ENCODE measurements at places on chromosomes 12 and 14.

- peak; percentile 38 for DNase-seq
Measured at GRCh38 chr12:22518060-22518719, 26.2 kb downstream of the C2CD5 start.

DNA sequence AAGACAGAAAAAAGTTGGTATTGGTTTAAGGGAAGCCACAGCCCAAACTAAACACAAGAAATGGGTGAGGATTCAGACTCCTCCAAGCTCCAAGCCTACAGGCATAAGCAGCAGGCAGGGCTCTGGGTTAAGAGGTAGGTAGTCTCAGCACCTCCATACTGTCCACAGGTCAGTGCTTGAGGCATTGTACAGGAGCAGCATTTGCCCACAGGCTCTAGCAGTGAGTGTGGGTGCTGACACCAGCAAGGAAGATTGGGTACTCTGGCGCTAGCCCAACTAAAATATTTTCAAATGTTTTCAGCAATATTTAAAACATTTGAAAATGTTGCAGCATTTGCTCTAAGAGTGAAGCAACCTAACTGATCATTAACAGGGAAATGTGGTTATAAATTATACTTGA lies 33.1 kb downstream of the FERMT2 start:
- DNase-seq, result no peak

GRCh38 chr14:61841145-61841544 lies 78.9 kb downstream of the SNAPC1 start:
- DNase-seq, result no peak

DNA sequence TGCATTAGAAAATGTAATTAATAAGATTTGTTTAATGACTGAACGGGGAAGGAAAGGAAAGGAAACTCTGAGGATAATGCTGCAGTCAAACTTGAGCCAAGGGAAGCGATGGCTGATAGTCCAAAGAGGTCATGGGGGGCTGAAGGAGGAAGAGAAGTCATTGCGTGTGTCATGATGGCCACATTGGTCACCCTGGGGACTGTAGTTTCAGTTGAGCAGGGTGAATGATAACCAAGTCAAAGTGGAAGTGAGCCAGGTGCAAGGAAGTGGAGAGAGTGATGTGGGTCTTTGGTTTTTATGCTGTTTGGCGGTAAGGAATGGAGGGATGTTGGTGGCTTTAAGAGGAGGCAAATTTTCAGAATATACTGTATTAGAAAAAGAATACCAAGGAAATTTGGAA lies 21.6 kb downstream of the C12orf75 start:
- DNase-seq, result no peak

- peak; percentile 45 for DNase-seq
Measured at GRCh38 chr12:52539083-52539820, 13.7 kb downstream of the KRT71 start.

DNA sequence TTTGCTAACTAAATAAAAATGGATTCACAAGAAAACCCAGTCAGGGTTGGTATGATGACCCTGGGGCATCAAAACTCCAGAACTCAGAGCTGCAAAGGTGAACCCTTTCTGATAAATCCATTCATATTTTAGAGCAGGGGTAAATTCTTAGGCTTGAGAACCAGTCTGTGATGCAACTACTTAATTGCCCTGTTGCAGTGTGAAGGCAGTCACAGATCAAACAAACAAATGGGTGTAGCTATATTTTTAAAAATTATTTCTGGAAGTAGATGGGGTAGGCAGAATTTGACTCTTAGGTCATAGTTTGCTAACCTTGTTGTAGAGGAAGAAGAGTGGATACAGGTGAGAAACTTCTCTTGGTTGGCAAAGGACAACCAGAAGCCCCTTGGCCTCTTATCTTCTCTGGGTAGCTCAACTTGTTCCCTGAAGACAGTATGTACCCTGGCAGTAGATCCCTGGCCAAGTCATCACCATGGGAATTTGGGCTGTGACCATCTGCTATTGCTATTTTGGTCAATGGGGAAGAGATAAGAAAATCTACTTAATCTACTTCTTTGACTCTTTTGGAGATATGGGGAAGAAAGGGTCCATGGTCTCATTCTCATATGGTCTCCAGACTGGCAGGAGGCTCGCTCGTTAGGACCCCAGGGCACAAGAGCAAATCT lies 216.1 kb downstream of the PPM1H start:
- DNase-seq, result no peak

GRCh38 chr12:55737581-55738122 lies 5.3 kb upstream of the GDF11 start:
- DNase-seq, result no peak

GRCh38 chr12:100758083-100758482 lies 36.5 kb upstream of the ANO4 start:
- no peak for DNase-seq

- peak; percentile 22 for DNase-seq
Measured at GRCh38 chr12:4030929-4031702, 157.9 kb upstream of the PARP11 start.

DNA sequence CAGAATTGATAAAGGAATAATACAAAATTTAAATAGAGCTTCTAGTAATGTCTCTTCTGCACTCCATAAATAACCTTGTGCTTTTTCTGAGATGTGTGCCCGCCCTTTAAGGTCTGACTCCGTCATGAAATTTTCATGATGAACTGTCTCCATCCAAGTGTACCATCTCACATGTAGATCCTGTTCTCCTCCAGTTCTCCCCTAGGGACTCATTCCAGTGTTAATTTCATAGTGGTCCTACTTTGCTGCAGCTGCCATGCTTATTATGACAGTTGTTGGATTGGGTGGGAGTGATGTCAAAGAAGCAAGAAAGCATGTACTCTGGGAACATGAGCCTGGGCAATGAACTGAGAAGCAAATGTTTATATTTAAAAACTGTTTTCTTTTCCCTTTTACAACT lies 442.5 kb upstream of the PDE3A start:
- no peak for DNase-seq

GRCh38 chr14:75542588-75543091 lies 20.4 kb downstream of the BATF start:
- DNase-seq, result no peak

GRCh38 chr12:79658221-79658620 lies 32.5 kb downstream of the PAWR start:
- no peak for DNase-seq

- no peak for DNase-seq
Measured at GRCh38 chr14:104398656-104399055, 180.9 kb upstream of the C14orf180 start.

DNA sequence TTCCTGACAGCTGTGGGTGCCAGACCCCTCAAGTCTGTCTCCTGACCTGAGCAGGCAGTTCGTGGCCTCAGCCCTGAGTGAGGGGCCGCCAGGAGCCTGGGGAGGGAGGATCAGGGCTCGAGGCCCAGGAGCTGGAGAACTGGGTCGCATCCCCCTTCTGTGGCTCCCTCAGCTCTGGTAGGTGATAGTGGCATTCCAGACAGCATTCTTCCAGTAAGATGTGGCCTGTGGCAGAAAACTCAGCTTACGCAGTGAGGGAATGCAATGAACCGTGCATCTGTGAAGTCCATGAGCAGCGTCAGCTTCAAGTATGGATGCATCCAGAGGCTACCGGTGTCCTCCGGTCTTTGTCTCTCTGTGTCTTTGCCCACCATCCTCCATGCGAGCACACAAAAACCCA lies 28.4 kb upstream of the FBRSL1 start:
- no peak for DNase-seq

- DNase-seq, result no peak
Measured at GRCh38 chr14:53714495-53715192, 242.0 kb downstream of the BMP4 start.

DNA sequence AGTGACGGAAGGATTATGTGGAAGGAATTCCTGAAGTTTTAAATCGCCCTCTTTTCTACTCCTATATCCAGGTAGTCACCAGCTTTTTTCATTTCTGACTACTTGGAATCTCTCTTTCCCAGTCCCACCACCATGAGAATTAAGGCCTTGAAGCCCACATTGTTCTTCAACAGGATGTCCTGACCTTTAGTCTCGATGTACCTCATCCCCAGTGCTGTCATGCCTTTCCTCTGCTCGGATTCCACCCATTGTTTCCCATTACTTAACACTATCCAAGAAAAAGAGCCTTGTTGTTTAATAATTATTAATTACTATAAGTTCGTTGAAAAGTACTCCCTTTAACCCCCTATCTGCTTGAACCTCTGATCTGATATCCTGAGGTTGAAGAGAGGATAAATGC lies 44.0 kb upstream of the NAV3 start:
- no peak for DNase-seq

GRCh38 chr12:68497702-68498101 lies 113.0 kb upstream of the RAP1B start:
- DNase-seq, result no peak

GRCh38 chr14:99004112-99004511 lies 267.9 kb downstream of the BCL11B start:
- DNase-seq, result no peak

DNA sequence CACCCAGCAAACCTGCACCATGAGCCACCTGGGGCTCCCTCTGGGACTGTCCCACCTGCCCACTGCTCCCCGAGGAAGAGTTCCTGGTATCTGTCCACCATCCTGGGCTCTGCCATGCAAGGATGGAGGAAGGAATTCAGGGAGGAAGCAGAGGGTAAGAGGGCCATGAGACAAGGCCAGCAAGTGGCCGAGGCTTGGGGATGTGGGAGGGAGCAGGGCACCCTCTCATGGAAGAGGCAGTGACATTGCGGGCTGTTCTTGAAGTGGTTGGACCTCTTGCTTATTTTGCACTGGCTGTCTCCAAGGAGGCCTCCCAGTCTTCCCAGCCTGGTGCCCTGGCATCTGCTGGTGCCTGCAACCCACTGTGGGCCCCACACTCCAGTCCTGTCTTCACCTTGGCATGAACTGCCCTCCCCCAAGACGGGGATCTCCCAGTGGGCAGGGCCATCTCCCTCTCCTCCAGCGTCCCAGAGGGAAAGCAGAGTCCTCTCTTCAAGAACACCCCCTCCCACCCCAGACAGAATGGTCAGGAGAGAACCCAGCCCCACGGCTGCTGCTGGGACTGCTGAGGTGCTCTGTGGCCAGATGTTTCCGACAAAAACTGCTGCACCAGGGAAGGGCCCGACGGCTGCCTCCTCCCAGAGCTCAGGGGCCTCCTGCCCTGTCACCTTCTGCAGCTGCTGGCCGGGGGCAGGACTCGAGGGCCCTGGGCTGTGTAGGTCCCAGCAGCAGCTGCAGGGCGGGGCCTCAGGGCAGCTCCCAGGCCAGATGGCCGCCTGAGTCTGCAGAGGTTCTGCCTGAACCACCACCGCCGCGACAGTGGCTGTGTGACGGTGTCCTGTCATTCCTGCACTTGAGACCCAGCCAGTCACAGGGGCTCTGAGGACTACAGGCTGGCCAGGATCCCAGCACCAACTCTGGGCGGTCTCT lies 1.8 kb upstream of the AKT1 start:
- no peak for DNase-seq

DNA sequence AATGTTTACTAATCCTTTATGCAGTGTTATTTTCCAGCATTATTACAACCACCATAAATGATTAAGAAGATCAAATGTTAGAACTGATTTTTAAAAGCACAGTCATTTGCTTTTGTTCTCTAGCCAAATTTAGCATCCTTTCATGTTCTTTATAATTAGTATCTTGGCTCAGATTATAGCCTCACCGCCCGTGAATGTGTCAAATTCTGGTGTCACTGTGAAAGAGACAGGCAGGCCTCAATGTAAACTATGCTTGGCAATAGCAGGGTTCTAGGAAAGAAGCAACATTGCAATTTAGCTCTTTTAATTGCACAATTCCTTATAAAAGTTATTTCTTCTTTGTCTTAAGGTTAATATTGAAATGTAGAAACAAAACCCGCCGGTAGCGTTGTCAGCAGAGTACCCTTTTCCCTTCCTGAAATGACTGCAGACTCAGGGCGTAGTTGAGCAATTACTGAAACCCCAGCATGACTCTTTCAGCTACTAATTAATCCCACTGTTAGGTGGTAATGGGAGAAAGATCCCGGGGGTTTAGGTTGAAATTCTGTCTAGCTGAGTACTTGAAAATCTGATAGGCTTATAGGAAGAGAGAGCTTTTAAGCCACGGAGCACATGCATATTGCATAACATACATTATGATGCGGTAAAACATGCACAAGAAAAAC lies 1600.5 kb upstream of the SEL1L start:
- DNase-seq, result no peak

- no peak for DNase-seq
Measured at GRCh38 chr12:19155981-19156734, 26.6 kb downstream of the PLEKHA5 start.

GRCh38 chr14:78048120-78048519 lies 122.1 kb upstream of the NRXN3 start:
- DNase-seq, result no peak

DNA sequence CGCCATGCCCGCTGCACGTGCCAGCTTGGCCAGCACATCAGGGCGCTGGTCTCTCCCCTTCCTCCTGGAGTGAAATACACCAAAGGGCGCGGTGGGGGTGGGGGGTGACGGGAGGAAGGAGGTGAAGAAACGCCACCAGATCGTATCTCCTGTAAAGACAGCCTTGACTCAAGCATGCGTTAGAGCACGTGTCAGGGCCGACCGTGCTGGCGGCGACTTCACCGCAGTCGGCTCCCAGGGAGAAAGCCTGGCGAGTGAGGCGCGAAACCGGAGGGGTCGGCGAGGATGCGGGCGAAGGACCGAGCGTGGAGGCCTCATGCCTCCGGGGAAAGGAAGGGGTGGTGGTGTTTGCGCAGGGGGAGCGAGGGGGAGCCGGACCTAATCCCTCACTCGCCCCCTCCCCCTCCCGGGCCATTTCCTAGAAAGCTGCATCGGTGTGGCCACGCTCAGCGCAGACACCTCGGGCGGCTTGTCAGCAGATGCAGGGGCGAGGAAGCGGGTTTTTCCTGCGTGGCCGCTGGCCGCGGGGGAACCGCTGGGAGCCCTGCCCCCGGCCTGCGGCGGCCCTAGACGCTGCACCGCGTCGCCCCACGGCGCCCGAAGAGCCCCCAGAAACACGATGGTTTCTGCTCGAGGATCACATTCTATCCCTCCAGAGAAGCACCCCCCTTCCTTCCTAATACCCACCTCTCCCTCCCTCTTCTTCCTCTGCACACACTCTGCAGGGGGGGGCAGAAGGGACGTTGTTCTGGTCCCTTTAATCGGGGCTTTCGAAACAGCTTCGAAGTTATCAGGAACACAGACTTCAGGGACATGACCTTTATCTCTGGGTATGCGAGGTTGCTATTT lies 914 bp upstream of the CCND2 start:
- DNase-seq, result no peak

- DNase-seq, result no peak
Measured at GRCh38 chr12:70080566-70080965, 162.7 kb upstream of the CNOT2 start.

GRCh38 chr12:62846491-62846890 lies 88.5 kb downstream of the PPM1H start:
- no peak for DNase-seq

DNA sequence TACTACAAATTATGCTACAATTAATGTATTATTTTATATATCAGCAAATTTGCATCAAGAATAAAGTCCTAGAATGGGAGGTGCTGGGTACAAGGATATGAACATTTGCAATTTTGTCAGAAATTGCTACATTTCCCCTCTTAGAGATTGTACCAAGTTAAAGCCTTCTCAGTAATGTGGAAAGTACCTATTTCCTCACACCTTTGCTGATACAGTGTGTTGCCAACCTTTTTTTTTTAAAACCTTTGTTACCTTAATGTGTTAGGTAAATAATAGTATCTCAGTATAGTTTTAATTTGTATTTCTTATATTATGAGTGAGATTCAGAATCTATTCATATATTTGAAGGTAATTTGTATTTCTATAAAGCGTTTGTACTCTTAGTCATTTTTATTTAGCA lies 95.4 kb upstream of the HIF1A start:
- no peak for DNase-seq

- DNase-seq, result no peak
Measured at GRCh38 chr12:51434305-51434704, 9.7 kb downstream of the SLC4A8 start.
